ENCODE measurements at places on chromosomes 4 and X.
A peak's percentile ranks its signal among the peaks of the same experiment; 100 is the strongest.

DNA sequence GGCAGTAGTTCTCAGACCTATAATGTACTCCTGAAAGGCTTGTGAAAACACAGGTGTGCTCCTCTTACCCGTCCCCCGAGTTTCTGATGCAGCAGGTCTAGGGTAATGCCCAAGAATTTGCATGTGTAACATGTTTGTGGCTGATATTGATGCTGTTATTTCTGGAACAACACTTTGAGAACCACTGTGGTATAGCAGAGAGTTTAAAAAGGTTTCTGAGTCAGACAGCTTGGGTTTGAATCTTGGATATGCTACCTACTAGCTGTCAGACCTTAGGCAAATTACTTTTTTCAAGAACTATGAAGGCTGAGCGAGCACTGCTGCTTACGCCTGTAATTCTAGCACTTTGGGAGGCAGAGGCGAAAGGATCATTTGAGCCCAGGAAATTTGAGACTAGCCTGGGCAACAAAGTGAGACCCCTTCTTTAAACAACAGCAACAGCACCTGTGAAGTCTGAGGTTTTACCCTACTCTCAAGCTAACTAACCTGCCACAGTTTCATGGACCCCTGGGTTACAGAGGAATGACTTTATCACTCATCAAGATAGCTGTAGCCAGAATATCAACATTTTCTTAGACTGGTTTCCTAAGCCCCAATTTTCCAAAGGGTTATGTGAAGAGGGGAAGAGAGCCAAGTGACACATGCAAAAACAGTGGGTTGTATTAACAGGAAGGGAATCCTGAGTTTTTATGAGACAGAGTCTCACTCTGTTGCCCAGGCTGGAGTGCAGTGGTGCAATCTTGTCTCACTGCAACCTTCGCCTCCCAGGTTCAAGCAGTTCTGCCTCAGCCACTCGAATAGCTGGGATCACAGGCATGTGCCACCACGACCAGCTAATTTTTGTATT is 5.1 kb downstream of the AFF1 start:
- no peak for DNase-seq

DNA sequence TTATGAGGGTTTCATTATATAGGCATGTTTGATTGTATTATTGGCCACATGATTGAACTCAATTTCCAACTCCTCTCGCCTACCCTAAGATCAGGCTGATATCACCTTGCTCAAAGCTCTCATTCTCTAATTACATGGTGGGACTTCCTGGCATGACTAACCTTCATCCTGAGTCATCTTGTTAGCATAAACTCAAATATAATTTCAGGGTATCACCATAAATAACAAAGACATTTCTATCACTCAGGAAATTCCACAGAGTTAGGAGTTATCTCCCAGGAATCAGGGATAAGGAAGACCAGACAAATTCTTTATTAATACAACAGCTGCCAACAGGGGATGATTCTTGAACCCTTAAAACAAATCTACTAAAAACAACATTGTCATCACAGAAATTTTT is 90.7 kb downstream of the NDST3 start:
- DNase-seq, result no peak

- DNase-seq, result no peak
Measured at GRCh38 chr4:30413915-30414314, 306.3 kb upstream of the PCDH7 start.

GRCh38 chrX:155767876-155768769 is 113.0 kb upstream of the VAMP7 start:
- peak; percentile 47 for DNase-seq

- DNase-seq, result no peak
Measured at GRCh38 chr4:128866269-128866668, 56.8 kb downstream of the JADE1 start.

GRCh38 chr4:67713529-67714247 is 12.7 kb upstream of the UBA6 start:
- peak; percentile 60 for DNase-seq

GRCh38 chr4:996997-997374 is 3.8 kb upstream of the SLC26A1 start:
- DNase-seq, result no peak

- DNase-seq, result no peak
Measured at GRCh38 chr4:145819853-145820181, 118.8 kb downstream of the ZNF827 start.

DNA sequence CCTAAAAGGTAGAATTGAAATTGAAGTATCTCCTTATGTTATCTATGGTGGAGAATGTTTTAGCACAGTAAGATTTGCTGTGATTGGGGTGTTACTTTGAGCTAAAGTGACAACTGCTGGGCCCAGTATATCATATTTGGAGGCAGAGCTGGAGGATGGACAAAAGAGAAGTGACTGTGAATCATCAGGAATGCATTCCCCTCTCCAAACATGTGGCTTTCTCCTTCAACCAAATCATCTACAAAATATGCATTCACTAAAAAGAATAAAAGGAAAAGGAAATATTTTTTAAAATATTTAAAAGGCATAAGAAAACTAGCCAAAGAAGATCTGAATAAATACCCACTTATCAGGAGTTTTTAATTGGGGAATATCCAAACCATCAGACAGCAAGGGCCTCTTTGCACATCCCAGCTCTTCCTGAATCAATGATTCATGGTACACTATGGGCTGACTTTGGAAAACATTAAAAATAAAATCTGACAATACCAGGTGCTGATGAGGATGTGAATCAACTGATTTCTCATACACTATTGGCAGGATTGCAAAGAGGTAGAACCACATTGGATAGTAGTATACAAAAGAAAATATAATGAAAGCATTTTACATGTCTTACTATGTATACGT is 671.7 kb upstream of the NR3C2 start:
- DNase-seq, result no peak
